ENCODE measurements at places on chromosomes 5 and 9.

- no peak for DNase-seq
These were observed 162.1 kb downstream of the ELAVL2 start for GRCh38 chr9:23663946-23664345.

- DNase-seq: peak; percentile 31
These were observed 547 bp downstream of the CLTA start for GRCh38 chr9:36191290-36191645.

DNA sequence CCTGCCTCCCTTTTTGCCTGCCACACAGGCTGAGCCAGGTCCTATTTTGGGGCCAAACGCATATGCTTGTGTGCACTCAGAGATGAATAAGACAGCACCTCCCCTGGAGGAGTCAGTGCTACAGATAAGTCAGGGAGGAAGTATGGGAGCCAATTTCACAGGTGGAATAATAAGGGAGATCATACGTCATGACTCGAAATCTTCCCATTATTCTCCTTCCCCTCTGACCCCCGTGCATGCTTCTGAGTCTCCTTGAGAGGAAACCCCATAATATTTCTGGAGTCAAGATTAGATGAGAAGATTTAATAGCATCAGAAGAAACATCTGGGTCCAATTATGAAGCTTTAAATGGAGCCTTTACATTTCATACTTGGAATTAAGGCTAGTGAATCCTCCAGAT, 15.1 kb upstream of the ZCCHC7 start:
- DNase-seq: no peak

GRCh38 chr9:80020056-80020455, 448.3 kb downstream of the TLE4 start:
- DNase-seq: no peak

DNA sequence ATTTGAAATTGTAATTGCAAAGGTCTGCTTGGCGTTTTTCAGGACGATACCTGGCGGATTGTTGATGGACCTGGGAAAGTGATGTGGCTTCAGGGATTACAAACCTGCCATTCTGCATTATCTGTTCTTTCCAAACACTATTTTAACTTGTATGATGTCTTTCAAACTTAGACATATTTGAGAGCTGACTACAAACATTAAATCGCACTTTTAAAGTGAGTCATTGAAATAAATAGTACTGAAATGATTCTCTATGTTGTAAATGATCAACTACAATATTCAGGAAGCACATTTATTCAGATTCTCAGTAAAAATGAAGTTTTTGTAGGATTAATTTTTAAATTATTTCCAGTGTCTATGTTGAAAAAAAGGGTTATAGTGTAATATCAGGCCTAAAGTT, 32.3 kb upstream of the TMEM171 start:
- no peak for DNase-seq

- DNase-seq: no peak
These were observed 20.3 kb downstream of the MEF2C start for GRCh38 chr5:88862547-88863175.

GRCh38 chr5:59161221-59162105, 578.6 kb downstream of the RAB3C start:
- no peak for DNase-seq

DNA sequence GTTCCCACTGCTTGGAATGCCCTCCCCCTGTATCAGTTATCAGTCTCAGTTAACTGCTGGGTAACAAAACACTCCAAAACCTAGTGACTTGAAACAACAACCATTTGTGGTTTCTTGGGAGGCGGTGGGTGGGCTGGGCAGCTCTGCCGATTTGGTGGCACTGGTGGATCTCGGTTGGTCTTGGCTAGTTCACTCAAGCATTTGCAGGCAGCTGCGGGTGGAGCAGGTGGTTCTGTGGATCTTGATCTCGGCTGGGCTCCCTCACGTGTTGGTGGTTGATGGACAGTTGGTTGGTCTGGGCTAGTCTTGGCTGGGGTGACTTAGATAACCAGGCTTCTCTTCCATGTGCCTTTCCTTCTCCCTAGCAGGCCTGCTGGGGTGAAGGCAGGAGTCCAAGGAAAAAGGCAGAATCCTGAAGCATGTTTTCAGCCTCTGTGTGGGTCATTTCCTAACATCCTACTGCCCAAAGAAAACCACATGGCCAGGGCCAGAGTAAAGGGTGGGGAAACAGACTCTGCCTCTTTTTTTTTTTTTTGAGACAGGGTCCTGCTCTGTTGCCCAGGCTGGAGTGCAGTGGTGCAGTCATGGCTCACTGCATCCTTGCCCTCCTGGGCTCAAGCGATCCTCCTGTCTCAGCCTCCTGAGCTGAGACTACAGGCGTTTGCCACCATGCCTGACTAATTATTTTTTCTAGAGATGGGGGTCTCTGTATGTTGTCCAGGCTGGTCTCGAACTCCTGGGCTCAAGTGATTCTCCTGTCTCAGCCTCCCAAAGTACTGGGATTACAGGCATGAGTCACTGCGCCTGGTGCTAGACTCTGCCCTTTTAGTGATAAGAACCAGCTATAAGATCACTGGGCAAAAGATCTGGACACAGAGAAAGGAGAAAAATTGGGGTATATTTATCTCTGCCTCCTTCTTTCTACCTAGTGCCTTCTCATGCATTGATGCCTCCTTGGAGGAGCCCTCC, 183.7 kb downstream of the RGS3 start:
- DNase-seq: no peak

DNA sequence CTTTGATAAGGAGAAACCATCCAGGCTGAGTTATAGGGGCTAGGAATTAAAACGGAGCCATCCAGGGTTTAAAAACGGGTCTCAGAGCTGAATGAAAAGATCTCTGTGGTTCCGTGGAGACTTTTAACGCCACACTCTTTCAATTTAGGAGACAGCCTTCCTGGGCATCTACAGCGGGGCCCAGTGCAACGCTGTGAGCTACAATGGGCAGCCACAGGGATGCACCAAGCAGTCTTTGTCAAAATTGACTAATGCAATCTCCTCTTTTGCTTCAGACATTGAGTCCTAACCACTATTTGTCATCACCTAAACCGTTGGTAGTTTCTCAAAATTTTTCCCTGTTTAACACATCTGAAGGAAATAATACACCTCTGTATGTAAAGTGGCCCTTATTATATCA, 96.6 kb upstream of the ABCA1 start:
- no peak for DNase-seq

- DNase-seq: no peak
These were observed 170.5 kb upstream of the SMIM23 start for GRCh38 chr5:171614971-171615653.

DNA sequence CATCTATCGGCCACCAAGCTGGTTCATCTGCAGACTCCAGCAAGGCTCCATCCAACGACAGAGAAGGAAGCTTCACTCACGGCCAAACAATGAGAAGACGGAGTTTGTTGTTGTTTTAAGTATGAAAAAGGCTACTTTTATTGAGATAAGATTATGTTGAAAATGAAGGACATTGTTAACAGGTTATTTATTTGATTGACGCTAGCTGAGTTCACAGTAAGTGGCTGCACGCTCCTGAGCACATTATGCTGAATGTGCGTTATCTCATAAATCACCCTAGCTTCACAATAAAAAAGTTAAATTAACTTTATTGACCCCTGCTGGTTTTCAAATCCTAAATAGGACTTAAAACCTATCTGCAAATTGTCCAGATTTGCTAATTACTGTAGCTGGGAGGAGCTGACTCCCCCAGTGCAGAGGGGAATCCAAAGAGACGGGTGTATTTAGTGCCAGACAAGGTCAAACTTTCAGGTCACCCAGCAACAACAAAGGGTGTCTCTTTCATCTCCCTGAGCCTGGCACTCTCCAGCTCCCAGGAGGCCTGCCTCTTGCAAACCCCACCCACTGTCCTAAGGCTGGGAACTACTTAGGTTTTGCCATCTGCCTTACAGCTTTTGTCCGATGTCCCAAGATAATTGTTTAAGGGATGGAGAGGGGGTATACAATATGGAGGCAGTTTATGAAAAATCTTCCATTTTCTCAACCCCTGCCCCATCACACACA, 129.2 kb downstream of the ZDHHC21 start:
- no peak for DNase-seq

GRCh38 chr5:145948921-145949320, 12.5 kb downstream of the SH3RF2 start:
- DNase-seq: no peak

DNA sequence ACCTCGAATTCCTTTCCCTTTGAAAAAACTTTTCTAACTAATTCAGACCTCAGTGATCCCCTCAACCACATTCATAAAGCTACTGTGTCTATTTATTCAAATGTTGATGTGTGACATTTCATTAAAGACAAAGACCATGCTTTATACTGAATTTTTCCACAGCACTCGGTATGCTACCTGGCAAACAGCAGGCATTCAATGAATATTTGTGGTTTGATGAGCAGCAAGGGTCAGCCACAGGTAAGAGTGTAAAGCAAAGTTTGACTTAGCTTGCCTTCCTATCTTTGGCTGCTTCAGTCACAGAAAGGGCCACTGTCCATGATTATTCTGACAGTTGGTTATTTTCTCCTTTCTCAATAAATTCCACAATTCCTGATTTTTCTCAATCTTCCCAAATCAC, 5.1 kb upstream of the CDC42SE2 start:
- DNase-seq: no peak

GRCh38 chr5:126516852-126517251, 78.2 kb downstream of the ALDH7A1 start:
- no peak for DNase-seq

GRCh38 chr9:36728651-36729520, 156.2 kb downstream of the MELK start:
- peak; percentile 21 for DNase-seq

All from activated CD4-positive, alpha-beta T cell treated with anti-CD3 and anti-CD28 coated beads for 1 hour (primary cell).